ENCODE measurements at places on chromosomes 2 and 18. TPM values are rescaled to one million over a fixed set of nuclear protein-coding genes. Genes with fewer than 3 reads are reported as not detected.

The MAP2 gene
- 3.4 TPM for total RNA-seq

The HTR2B gene
- total RNA-seq, result 2.2 TPM

The PLCL1 gene
- total RNA-seq, result 3.6 TPM

The OXER1 gene
- 0.84 TPM for total RNA-seq

The M1AP gene
- 0.32 TPM for total RNA-seq

The IL1R1 gene
- total RNA-seq, result 407 TPM

The HADHB gene
- 224 TPM for total RNA-seq

GRCh38 chr2:146108993-146109392 is 1589.1 kb upstream of the ZEB2 start:
- DNase-seq, result no peak

DNA sequence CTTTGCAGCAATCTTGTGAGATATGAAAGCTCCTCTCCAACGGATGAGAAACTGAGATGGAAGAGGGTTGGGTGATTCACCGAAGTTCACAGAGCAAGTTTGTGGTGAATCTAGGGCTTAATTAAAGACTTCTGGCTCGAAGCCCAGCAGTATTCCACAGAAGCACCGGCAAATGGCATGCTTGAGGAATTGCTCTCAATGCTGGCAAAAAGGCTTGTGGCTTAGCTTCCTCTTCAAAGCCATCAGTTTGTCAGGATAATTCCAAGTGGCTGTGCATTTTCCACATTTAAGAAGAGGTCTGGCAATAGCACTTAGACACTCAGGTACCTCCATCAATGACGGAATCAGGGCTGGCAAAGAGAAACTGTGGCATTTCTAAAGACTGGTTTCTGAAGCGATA is 98.7 kb upstream of the SLC66A3 start:
- no peak for DNase-seq

GRCh38 chr2:195561116-195561921 is 95.7 kb upstream of the SLC39A10 start:
- no peak for DNase-seq

DNA sequence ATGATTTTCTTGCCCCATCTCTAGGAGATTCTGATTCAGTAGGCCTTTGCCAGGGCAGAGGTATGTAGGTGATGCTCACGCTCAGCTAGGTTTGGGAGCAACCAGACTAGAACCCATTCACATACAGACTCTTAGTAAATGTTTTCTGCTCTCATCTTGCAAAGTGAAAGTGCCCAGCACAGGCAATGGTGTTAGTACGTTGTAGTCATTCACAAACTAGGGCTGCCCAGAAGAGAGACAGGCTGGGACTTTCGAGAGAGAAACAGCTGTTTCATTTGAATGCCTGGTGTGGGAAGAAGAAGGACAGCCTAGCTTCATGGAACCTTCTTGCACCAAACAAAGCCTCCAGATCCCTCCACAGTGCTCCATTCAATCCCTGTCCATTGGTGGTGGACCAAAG is 19.4 kb downstream of the DDX18 start:
- DNase-seq, result no peak

DNA sequence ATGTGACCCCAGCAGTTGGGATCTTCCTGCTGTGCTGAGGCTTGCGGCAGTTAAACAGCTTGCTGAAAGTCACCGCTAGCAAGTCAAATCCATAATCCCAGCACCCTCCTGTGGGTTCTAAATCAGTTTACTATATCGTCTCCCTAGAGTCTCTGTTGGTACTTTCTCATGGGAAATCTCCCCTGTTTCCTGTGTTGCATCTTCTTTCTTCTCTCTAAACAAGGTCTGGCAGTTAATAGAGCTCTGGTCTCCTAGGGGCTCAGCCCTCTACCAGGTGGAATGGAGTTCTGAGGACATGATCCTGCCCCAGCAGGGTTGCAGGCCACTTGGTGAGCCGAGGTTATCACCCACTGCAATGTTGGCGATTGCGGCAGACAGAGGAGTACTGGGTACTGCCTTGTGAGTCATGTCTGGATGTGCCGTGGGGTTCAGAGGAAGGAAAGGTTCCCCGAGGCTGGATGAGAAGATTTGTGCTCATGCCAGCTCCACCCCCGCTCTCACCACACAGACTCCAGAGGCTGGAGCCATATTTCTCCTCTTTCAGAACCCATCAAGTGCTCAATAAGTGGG is 59.4 kb upstream of the SIX2 start:
- no peak for DNase-seq

DNA sequence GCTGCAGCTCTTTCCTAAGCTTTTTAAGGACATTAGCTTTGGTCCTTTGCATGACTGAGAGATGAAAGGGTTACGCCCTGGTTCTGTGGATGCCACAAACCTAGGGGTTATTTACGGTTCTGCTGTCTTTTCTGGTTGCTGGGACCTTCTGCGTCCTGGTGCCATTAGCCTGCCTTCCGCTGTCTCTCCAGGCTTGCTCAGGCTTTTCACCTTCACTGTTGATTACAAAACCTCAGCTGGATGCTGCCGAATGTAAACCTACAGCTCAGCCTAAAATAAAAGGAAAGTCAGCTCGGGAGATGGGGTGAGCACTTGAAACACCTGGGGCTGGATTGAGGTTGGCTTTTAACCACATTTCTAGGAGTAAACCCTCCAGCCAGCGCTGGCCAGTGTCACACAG is 130.9 kb upstream of the ARHGAP28 start:
- DNase-seq, result no peak

- DNase-seq, result no peak
Measured at GRCh38 chr2:58925676-58926081, 684.6 kb upstream of the FANCL start.

GRCh38 chr2:98623657-98624056 is 15.3 kb downstream of the UNC50 start:
- DNase-seq, result no peak

DNA sequence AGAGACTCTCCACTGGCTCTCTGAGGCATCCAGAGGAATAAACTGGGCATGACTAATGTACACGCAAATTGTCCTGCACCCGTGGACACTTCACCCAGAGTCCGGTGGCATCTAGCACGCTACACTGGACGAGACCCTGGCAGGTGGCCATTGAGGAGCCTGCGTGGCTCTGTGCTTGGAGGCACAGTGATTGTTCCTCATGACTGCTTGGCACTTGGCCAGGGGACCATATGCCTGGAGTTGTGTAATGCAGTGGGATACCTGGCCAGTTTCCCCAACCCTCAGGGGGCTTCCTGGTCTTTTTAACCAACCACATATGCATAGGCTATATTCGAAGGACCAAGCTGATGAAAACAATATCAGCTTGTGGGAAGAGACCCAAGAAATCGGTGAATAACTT is 66.6 kb downstream of the MTCL1 start:
- peak; percentile 81 for DNase-seq

DNA sequence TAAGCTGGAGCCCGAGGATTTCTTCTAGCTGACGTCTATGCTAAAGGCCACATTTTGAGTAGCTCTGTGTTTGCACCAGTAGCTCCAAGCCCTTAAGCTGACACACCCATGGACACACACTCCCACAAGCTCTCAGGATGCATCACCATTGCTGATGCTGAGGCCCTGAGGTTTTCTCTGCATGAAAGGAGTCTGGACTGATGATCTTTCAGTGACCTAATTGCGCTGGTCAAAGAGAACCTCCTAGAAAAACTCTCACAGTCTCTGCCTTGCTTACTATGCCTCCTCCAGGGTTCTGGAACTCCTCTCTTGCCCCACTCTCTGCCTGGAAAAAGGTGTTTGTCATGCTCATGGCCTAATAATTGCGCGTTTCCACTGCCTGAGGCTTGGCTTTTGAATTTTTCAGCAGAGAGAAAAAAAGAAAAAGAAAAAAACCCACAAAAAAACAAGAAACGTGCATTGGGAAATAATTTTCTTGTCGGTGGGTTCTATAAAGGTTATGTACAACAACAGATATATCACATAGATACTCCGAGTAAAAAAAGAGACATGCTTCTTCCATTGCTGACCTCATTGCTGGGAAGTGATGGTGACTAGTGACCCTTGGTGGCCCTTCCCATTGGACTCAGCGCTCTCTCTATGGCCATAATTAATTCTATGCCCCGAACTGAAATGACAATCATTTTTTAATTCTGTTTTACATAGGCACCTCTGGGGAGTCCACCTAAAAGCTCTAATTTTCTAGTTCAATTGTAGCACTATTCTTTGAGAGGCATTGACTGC is 297.0 kb downstream of the TDRD15 start:
- no peak for DNase-seq

DNA sequence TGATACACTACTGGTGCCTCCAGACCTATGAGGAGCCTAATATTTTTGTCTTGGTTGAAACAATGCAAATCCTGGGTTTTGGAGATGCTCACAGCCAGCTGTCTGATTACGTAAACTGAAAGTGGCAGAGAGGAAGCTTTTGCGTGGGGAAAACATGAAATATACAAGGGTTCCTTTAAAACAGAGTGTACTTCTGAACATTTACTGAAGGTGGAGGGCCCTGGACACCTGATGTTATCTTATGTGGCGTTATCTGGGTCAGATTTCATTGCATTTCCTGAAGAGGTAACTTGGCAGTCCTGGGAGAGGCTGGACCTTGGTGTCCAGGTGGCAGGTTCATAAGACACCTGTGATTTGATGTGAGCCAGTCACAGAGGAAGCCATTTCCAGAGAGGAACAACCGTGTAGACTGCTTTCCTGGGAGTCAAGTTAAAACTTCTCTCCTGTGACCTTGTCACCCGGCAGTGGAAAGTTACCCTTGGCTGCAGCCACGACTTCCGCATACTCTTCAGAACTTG is 105.0 kb downstream of the NEDD4L start:
- DNase-seq, result no peak

- DNase-seq, result no peak
Measured at GRCh38 chr2:35199298-35199697, 1156.3 kb upstream of the CRIM1 start.

- peak; percentile 83 for DNase-seq
Measured at GRCh38 chr2:85791704-85792565, 38.1 kb downstream of the ATOH8 start.

DNA sequence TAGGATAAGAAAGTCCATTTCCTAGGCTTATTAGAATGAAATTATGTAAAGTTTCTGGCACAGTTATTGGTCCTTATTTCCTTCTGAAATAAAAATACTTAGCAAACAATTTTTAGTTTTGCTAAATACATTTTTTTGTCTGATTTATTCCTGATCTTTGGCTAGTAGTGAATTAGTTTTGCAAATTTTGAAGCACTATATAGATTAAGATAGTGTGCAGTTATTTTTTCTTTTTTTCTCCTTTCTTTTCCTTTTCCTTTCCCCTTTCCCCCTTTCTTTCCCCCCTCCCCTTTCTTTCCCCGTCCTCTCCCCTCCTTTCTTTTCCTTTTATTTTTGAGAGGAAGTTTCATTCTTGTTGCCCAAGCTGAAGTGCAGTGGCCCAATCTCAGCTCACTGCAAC is 59.7 kb downstream of the BIRC6 start:
- no peak for DNase-seq

DNA sequence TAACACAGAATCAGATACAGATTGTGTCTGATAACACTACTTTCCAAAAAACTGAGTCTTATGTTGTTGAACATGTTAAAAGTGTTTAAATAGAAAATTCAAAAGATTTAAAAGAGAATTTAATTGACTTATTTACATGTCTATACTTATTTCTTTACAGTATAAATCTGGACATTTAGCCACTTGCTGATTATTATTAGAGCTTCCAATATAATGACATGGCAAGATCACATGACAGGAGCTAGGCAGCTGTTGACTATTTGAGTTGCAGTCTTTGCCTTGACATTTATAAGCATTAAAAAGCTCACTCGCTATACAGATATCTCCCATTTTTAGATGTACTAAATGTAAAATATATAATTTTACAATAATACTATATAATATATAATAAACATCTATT is 6.4 kb upstream of the TMEFF2 start:
- DNase-seq, result no peak

- DNase-seq, result no peak
Measured at GRCh38 chr2:167509586-167509985, 621.3 kb downstream of the XIRP2 start.

DNA sequence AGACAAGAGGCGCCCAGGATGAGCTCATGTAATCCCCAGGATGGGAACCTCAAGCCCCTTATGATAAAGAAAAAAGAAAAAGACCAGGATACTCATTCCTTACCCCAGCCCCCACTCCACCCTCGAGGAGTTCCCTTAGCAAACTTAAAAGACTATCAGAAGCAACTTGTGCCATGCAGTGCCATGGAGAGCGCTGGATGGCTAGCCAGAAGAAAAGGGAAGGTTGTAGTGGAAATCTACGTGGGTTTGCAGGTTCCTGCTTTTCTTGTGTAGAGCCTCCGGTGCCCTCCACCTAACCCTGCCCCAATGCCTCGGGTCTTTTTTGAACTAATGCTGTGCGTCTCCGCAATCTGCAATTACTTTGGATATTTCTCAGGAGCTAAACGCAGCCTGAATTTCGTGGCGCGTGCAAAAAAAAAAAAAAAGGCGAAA is 16.2 kb upstream of the BCL11A start:
- DNase-seq, result no peak

DNA sequence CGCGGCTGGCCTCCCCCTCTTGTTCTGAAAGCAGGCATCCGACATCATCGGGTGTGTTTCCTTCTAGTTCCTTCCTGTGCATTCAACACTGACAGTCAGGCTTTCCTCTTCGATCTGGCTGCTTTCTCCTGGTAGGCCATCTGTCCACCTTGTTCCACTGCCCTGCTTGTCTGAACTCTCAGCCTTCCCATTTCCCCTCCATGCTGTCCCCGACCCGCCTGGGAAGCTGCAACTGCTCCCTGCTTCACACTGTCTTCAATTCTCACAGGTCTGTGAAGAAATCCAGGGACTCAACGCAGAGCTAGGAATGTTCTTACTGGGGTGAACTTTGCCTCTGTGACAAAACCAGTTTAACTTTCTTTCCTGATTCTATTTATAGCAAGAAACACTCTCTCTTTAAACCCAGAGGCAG is 43.0 kb downstream of the KIF3C start:
- no peak for DNase-seq

- DNase-seq, result no peak
Measured at GRCh38 chr18:686339-687111, 25.9 kb downstream of the ENOSF1 start.

DNA sequence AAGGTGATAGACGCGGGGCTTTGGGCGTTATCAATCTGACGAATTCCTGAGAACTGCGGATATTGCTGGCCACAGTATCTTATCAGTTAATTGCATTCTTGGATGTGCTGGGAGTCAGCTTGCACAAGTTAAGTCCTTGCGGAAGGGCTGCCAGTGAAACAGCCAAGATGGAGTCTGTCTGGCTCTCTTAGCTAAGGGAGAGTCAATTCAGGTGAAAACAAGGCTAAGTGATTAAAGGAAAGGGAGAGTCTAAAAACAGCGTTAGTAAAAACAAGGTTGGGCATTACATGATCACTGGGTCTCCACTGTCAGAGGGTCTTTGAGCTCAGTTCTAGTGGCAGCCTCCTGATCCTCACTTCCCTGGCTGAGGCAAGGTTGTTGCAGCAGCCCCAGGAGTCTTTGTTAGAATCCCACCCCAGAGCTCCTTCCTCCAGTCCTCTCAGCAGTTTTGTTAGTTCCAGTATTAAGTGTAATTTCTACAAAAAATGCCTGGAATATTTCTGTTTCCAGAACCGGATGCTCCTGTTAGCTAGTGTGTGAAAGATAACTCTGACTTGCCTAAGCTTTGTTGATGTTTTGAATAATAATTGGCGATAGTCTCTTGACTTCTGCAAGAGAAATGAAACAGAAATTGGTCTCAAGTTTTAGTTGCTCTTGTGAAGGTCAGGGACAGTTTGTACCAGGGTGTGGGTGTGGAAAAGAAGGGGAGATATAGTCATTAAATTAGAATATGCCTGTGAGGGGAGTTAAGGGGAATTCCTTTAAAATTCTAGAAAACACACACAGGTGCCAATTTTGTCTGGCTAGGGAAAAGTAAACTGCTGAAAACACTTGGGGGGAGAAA is 10.6 kb downstream of the CFLAR start:
- no peak for DNase-seq

GRCh38 chr2:119291588-119292167 is 68.0 kb downstream of the STEAP3 start:
- DNase-seq, result no peak
